Uterine smooth muscle cell (primary cell): ENCODE measurements at places on chromosomes 7 and 10. TPM values are rescaled to one million over a fixed set of nuclear protein-coding genes. Genes with fewer than 3 reads are reported as not detected.

LRRD1 gene
- 0.11 TPM in 1 of 2 replicates, not detected in the other for total RNA-seq

H2BK1 gene
- not detected in 2 replicates for total RNA-seq

PTN gene
- total RNA-seq: 23.8 and 32.1 TPM in 2 replicates

ITGA8 gene
- 1.1 and 4.5 TPM in 2 replicates for total RNA-seq

ZNF33A gene
- 9.1 and 12.2 TPM in 2 replicates for total RNA-seq

PNLIPRP2 gene
- total RNA-seq: not detected in 2 replicates

THSD7A gene
- total RNA-seq: 0.44 and 0.50 TPM in 2 replicates

BLVRA gene
- total RNA-seq: 70.1 and 72.9 TPM in 2 replicates

HABP2 gene
- total RNA-seq: not detected in 2 replicates

CALML3 gene
- total RNA-seq: not detected in 2 replicates

TAS2R4 gene
- 0.55 and 1.1 TPM in 2 replicates for total RNA-seq

MINDY4 gene
- total RNA-seq: 6.7 and 8.9 TPM in 2 replicates

PODXL gene
- 3.2 and 8.6 TPM in 2 replicates for total RNA-seq

KEL gene
- not detected in 2 replicates for total RNA-seq

LRMDA gene
- 0.55 and 0.87 TPM in 2 replicates for total RNA-seq

MMP21 gene
- total RNA-seq: under 0.01 TPM in 1 of 2 replicates, not detected in the other

INHBA gene
- total RNA-seq: 18.2 and 20.0 TPM in 2 replicates

GNG11 gene
- 63.4 and 106 TPM in 2 replicates for total RNA-seq

CYP26C1 gene
- 0.12 TPM in 1 of 2 replicates, not detected in the other for total RNA-seq

ZNF775 gene
- 6.3 and 7.5 TPM in 2 replicates for total RNA-seq

GPRIN2 gene
- total RNA-seq: not detected in 2 replicates

STEAP1B gene
- total RNA-seq: 10.7 and 23.6 TPM in 2 replicates

PAX4 gene
- total RNA-seq: not detected in 2 replicates

FFAR4 gene
- not detected in 2 replicates for total RNA-seq

PHKG1 gene
- total RNA-seq: 0.62 and 0.66 TPM in 2 replicates

LIPF gene
- total RNA-seq: not detected in 2 replicates
